ENCODE measurements at places on chromosomes 13 and 19.

DNA sequence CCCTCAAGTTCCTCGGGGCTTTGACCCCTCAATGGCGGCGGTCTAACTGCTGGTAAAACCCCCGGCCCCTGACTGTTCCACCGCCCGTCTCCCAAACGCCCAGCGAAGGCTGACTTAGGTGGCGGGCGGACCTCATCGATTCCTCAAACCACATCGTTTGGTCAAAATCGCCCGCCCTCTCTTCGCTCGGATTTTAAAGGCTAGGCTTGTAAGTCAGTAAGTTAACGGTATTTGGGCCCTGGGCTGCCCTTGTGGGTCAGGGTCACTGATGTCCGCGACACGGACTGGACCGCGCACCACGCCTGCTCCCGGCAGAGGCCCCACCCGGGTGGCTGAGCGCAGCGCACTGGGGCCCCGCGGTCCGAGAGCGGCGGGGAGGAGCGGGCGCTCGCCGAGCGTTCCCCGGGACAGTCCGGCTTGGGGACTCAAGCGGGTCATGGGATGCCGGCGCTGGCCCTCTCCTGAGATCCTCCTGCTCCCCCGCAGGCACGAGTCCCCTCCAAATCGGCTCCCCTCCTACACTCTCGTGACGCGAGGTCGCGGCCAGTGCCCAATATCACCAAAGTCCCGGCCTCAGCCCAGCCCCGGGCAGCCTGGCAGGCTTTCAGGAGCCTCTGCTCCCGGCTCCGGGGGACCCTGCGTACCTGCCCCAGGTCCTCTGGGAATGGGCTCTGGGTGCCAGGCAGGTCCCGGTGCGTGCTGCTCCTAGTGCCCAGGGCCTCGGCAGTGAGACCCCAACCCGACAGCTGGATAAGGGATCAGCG lies 1.0 kb downstream of the FLT1 start:
- DNase-seq: no peak

GRCh38 chr13:73767191-73767741 lies 366.9 kb downstream of the KLF12 start:
- peak; percentile 16 for DNase-seq

GRCh38 chr19:44696939-44697669 lies 1.8 kb upstream of the CEACAM16 start:
- no peak for DNase-seq

- no peak for DNase-seq
Measured at GRCh38 chr13:98794498-98794897, 42.0 kb upstream of the SLC15A1 start.

- no peak for DNase-seq
Measured at GRCh38 chr19:1496714-1497577, 6.0 kb downstream of the REEP6 start.

GRCh38 chr19:39410017-39410830 lies 2.2 kb upstream of the PLEKHG2 start:
- DNase-seq: peak; percentile 64

DNA sequence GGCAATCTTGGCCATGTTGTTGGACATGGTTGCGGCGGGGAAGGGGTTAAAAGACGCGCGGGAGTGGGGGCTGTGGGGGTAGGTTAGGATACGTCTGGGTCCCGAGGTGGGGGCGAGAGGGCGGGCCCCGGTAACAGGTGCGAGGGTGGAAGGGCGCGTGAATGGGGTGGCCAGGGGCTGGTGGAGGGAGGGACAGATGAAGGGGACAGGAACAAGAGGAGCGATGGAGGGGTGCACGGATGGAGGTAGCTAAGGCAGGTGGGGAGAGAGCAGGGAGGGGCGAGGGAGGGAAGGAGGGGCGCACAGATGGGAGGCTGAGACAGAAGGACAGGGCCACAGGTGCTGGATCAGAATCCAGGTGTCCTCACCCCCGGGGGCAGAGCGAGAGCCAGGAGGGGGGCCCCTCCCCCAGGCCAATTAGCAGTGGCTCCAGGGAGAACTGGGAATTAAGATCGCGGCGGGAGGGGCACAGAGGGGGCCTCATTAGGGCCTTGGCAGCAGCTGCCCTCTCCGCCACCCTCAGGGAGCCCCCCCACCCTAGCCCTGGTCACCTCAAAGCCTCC lies 1.3 kb downstream of the GNG8 start:
- no peak for DNase-seq

- no peak for DNase-seq
Measured at GRCh38 chr19:4260613-4261191, 13.8 kb downstream of the YJU2 start.

DNA sequence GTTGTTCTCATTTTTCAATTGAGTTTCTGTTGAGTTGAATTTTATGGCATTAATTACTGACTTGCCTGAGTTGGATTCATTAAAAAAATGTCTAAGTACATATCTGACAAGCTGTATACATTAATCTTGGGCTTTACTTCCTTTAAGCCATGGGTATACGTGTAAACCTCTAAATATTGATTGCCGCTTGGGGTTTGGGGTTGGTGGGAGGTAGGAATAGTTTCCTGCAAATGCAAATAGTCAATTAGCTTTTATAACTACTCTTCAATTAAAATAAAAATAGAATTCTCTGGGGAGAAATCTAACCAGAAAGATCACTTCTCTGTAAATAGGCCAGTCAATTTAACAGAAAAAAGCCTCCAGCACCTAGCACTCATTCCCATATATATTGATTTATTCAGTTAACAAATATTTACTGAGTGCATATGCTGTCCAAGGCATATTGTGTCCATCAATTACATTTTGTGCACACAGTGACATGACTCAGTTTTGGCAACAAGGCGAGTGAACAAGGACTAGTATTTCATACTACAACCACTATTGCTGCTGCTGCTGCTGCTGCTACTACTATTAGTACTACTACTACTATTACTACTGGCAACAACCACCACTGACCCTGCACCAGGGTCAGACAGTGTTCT lies 306.8 kb downstream of the RFC3 start:
- no peak for DNase-seq

DNA sequence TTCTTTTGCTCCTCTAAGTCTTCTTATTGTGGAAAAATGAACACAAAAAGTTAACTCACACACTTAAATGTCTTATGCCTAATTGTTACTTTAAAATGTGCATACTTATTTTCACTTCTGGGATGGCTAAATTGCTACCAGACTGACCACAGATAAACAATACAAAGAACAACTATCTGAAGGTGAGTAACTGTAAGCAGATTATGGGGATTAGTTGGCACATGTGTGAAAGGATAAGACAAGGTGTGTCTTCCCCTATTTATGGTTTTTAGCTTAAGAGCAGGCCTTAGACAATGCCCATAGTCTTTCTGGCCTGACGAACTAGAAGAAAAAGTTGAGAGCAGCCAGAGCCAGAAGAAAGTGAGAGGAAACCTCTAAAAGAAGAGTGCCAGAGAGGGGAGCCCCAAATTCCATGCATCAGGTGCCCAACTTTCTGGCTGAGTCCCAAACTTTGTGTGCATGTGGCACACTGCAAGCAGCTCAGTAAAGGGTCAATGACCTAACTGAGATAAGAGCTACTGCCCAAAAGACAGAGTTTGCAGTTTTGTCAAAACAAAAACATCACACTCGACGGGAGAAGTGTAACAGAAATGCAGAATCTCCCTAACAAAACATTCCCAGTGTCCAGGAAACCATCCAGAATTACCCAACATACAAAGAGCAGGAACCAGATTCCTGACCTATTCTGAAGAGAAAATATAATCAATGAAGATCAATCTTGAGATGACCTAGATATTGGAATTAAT lies 375.4 kb downstream of the KCNRG start:
- DNase-seq: no peak

DNA sequence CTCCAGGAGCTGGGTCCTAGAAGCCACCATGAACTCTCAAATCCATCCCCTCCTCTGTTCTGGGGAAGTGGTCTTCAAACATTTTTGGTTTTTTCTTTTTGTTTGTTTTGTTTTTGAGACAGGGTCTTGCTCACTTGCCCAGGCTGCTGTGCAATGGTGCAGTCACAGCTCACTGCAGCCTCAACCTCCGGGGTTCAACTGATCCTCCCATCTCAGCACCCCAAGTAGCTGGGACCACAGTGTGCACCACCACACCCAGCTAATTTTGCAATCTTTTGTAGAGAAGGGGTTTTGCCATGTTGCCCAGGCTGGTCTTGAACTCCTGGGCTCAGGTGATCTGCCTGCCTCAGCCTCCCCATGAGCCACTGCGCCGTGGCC lies 7.0 kb downstream of the BLVRB start:
- DNase-seq: no peak

- DNase-seq: peak; percentile 2
Measured at GRCh38 chr19:36771261-36772231, 1.1 kb downstream of the ZNF850 start.

DNA sequence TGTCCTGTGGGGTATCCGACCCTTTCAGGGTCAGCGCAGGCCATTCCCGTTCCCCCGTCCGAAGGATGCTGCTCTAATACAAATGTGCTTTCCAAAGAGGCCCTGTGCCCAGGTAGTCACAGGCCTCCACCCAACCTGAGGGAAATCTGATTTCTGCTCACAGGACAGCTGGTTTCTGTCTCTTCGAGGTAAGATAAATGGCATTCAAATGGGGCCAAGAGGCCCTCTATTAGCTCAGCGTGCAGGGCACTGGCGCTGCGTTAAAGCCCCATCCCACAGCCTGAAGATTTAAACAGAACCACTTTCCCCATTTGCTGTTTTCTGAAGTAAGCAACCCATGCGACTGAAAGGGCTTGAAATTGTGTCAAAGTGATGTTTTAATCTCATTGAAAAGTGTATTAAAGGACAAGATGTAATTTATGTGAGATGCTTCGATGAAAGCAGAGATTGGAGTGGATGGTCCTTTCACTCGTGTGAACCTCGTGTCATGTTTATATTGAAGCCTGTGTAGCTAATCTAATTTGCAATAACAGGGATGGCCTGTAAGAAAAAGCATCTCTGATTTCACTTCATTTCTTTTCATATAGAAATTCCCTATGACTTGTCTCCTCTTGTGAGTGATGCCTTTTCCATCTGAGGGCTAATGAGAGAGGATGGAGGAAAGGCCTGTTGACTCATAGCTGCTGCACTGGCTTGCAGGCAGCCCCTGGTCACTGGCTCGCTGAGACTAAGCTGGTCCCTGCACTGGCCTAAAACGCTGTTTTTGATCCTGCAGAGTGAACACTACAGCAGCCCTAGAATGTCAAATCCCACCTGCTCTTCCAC lies 7.3 kb upstream of the SOX1 start:
- DNase-seq: no peak

GRCh38 chr13:93525087-93525486 lies 298.5 kb downstream of the GPC6 start:
- no peak for DNase-seq

- DNase-seq: no peak
Measured at GRCh38 chr19:19948800-19949199, 48.1 kb downstream of the ZNF93 start.

DNA sequence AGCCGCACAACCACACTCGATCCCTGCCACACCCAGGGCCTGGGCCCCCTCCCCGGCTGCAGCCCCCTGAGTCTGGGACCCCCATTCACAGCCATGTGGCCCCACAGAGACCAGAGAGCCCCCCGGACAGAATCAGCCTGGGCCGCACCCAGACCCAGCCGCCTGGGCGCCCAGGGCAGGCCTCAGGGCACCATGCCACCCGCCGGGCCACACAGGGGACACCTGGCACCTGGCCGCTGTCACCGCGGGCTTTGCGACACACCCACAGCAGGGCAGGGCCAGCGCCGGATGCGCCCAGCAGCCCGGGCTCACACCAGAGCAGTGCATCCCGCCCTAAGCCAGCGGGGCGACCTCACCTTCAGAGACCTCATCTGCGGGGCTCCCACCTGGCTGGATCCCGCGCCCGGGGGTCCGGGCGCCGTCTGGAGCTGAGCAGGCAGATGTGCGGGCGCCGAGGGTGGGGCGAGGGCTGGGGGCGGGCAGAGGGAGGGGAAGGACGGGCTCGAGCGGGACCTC lies 443 bp downstream of the TBXA2R start:
- DNase-seq: peak; percentile 33

GRCh38 chr19:17829855-17830566 lies 8.7 kb upstream of the INSL3 start:
- DNase-seq: no peak

- DNase-seq: no peak
Measured at GRCh38 chr13:60351326-60351725, 45.7 kb upstream of the TDRD3 start.

DNA sequence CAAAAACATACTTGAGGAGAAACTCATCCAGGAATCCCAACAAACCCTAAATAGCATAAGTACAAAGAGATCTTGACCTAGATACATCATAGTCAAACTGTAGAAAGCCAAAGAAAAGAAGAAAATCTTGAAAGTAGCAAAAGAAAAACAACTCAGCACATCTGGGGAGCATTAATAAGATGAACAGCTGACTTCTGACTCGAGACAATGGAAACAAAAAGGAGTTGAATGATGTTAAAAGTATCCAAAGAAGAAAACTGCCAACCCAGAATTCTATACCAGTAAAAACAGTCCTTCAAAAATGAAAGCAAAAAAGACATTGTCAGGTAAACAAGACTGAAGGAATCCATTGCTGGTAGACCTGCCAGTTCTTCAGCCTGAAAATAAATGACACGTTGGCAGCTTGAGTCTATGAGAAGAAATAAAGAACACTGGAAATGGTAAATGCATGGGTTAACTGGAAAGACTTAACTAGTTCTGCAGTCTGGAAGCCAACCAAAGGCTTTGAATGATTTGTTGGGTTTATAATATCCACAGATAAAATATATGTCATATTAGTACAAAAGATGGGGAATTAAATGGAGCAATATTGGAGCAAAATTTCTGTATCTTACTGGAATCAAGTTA lies 46.8 kb downstream of the TSSK6 start:
- no peak for DNase-seq

DNA sequence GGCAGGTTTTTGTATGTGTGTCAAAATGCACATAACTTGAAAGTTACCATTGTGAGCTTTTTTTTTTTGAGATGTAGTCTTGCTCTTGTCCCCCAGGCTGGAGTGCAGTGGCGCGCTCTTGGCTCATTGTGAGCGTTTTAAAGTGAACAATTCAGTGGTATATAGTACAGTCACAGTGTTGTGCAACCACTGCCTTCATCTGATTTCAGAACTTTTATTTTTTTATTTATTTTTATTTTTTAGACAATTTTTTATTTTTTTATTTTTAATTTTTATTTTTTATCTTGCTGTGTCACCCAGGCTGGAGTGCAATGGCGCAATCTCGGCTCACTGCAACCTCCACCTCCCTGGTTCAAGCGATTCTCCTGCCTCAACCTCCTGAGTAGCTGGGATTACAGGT lies 15.0 kb downstream of the SLC25A42 start:
- no peak for DNase-seq

DNA sequence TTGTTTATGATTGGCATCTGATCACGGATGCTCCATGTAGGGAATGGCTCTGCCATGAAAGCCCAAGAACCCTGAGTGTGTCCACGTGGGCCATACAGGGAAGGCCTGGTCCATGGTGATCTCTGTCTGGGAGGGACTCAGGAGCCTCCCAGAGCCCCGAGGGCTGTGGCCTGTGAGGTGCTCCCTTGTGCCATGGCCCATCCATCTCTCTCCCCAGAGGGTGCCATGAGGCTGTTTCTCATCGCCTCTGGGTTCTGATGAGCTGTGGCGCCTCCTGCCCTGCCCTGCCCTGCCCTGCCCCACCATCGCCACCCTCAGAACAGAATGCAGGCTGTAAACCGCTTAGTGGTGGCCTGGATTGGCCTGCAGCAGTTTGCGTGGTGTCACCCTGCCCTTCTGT lies 83.1 kb downstream of the ATP11A start:
- no peak for DNase-seq
